Stimulated activated CD4-positive, alpha-beta T cell treated with anti-CD3 and anti-CD28 coated beads, Interleukin-1b, Interleukin-23, amount 100 ng/mL, for 1 hour (primary cell): ENCODE measurements at places on chromosomes 5 and 9.

DNA sequence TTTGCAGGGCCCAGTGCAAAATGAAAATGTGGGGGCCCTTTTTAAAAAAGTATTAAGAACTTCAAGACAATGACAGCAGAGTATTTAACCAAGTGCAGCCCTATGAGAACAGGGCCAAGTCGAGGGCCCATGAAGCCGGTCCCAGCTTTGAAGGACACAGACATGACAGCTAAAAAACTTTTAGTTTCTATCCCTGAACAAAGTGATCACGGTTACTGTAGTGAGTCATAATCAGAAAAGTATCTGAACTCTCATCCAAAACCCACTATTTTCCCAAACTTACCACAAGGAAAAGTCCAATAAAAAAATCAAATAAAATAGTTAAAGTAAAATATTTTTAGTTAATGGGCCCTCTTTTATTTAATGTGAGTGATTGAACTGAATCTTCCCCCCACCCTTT lies 126.0 kb downstream of the MEF2C start:
- DNase-seq, result no peak

DNA sequence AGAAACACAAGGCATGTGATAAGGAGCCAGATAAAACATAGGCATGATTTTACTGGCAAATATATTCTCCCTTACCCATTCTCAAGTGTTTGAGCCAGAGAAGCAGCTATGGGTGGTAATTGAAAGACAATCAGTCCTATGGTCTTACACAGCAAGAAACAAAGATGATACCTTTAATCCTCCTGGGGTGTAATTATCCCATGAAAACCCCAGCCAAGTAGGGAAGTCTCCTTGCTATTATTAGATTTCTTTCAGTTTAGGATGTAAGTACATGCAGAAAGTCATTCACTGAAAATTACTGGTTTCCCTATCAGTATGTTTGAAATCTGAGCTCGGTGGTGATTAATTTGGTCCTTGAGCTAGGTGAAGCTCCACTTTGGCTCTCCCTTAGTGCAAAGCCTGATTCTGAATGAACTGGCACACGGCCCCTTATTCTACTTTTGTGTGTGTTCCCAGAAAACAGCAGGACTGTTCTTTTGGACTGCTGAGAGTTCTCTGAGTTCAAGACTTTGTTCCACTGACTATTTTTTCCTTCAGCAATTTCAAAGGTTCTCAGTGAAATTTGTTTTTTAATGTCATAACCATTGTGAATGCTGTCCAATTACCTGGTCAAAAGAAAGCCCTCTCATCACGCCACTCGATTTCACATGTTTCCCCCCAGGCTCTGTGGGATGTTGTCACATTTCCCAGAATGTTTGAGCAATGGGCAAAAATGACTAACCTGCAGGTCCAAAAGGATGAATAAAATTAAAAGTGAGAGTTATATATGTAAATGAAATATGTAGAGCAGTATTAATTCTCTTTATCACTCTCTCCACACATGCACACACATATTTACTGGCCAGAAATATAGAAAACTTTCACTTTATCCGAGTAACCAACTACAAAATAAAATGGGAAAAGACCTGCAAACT lies 343.0 kb downstream of the RAB3C start:
- no peak for DNase-seq

- no peak for DNase-seq
Observed at GRCh38 chr5:133707629-133708028, 95.3 kb upstream of the FSTL4 start.

DNA sequence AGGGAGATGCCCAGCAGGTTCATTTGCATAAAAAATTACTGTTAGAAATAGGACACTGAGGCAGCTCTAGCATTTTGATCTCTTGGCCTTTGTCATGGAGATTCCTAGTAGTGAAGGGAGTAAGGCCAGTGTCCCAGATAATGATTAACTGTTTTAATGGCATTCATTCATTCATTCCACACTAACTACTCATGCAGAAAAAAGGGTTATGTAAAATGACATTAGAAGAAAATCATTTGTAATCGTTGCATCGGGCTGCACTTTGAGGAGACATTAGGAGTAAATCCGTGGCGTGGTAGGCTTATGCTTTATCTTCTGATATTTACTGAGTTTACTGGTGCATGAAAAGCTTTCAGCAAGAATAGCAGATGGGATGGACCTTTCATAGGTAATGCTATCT lies 82.6 kb upstream of the GRHPR start:
- DNase-seq, result no peak

DNA sequence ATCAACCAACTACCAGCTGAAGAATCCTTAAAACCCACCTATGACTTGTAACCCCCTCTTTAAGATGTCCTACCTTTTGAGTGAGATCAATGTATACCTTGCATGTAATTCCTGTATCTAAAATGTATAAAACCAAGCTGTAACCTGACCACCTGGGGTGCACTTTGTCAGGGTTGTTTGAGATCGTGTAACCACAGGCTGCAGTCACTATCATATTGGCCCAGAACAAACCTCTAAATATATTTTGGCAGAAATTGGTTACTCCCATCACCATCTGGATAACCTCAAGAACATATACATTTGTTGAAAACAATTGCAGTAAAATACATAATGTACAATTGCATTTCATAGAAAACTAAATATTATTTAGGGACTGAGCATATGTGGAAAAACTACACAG lies 8.4 kb downstream of the CARNMT1 start:
- no peak for DNase-seq

DNA sequence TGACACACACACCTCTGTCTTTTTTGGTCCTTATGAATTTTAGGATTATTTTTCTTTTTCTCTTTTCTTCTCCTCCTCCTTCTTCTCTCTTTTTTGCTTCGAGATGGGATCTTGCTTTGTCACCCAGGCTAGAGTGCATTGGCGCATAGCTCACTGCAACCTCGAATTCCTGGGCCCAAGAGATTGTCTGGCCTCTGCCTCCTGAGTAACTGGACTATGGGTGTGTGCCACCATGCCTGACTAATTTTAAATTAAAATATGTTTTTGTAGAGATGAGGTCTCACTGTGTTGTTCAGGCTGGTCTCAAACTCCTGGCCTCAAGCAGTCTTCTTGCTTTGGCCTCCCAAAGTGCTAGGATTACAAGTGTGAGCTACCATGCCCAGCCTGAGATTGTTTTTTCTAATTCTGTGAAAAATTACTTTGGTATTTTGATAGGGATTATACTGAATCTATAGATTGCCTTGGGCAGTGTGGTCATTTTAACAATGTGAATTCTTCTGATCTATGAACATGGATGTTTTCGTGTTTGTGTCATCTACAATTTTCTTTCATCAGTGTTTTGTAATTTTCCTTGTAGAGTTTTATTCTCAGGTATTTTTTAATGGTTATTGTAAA lies 7.7 kb downstream of the AHRR start:
- no peak for DNase-seq

GRCh38 chr5:87022415-87022814 lies 245.3 kb upstream of the RASA1 start:
- no peak for DNase-seq

- DNase-seq, result no peak
Observed at GRCh38 chr9:95047452-95048224, 269.9 kb downstream of the FANCC start.

DNA sequence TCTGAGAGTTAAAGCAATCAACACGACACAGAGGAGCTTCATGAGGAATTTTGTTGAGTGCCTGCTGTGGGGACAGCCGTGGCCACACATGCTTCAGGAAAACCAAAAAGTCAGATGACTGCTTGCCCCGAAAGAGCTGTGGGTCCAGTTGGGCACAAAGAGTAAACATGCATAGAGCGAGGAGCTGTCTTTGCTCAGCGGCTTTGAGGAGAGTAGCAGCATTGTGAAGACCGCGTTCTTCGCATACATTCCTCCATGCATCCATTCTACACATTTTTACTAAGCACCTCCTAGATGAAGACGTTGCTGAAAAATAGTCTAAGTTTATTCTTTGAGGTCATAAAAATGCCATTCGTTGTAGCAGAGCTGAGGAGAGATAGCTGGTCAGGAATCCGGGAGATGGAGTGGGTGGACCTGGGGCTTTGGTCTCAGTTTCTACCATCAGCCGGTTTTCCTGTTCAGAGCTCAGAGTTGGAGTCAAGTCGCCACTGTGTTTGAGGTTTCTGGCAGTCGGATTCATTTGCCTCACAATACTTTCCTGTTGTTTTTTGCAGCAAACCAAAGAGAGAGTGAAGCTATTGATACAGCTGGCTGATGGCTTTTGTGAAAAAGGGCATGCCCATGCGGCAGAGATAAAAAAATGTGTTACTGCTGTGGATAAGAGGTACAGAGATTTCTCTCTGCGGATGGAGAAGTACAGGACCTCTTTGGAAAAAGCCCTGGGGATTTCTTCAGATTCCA lies 194.5 kb upstream of the OTULINL start:
- DNase-seq, result no peak

DNA sequence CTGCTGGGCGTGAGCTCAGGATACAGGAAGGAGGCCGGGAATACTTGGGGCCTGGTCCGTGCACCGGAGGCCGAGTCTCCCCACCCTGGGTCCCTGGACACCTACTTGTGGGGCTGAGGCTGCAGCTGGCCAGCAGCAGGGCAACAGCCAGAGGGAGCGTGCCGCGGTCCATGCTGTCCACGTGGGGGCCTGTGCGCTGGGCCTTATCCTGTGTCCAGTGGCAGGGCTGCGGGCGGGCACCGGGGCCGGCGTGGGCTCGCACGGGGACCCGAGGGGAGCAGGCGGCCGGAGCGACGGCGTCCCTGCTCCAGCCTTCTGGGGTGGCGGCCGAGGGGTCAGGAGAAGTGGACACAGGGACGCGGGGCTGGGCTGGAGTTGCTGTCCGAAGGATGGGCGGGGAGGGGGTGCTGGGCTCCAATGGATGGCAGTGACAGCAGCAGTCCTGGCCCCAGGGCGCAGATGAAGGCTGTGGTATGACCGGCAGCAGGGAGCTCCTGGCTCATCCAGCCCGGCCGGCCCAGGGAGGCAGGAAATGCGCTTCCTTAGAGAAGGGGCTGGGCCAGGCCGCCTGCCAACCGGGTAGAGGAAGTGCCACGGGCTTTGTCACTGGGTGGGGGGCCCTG lies at the start of gene ENG:
Gene ENG (minus strand): TSS at position 475 of the 623 bp plus-strand sequence. CDS start 303 bp downstream, at position 172.
- DNase-seq, result no peak

GRCh38 chr5:9621379-9621903 lies 8.7 kb downstream of the TAS2R1 start:
- DNase-seq, result no peak

- DNase-seq, result no peak
Observed at GRCh38 chr9:113356686-113357292, 7.4 kb downstream of the BSPRY start.

- DNase-seq, result no peak
Observed at GRCh38 chr9:10396615-10397014, 216.2 kb downstream of the PTPRD start.

DNA sequence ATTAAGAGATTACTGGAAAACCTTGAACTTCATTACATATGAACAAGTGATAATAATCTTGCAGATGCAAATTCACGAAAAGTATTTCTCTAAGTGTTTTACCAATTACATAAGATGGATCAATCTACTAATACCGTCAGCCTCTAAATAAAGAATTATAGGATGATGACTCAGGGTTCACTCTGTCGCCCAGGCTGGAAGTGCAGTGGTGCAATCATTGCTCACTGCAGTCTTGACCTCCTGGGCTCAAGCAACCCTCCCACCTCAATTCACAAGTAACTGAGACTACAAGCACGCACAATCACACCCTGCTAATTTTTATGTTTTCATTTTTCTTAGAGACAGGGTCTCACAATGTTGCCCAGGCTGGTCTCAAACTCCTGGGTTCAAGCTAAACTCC lies 56.1 kb downstream of the CHD1 start:
- no peak for DNase-seq

- no peak for DNase-seq
Observed at GRCh38 chr9:129895376-129896268, 60.4 kb downstream of the USP20 start.

- DNase-seq, result no peak
Observed at GRCh38 chr9:35859310-35859989, 10.8 kb downstream of the OR13J1 start.

- no peak for DNase-seq
Observed at GRCh38 chr9:121651295-121652020, at the start of gene DAB2IP. DAB2IP (plus strand) TSS chr9:121651634; CDS start chr9:121651776, 142 bp downstream.

- DNase-seq, result no peak
Observed at GRCh38 chr5:9350301-9350797, 195.5 kb downstream of the SEMA5A start.

GRCh38 chr9:111438541-111439235 lies 45.5 kb downstream of the ECPAS start:
- no peak for DNase-seq

DNA sequence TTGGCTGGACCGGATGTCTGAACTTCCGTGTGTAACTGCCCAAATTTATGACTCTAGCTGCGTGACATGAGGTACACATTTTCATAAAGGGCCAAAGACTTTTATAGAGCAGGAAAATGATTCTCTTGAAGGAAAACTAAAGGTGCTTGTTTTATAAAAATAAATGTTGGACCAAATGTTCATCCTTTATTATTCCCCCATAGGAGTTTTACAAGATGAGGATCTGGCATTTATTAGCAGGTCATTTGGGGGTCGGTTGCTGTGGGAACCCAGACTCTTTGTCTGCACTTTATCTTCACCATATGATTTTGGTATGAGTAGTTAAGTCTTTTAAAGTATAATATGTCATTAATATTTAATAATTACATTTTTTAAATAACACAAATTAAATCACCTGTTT lies 571.2 kb downstream of the EFNA5 start:
- DNase-seq, result no peak

DNA sequence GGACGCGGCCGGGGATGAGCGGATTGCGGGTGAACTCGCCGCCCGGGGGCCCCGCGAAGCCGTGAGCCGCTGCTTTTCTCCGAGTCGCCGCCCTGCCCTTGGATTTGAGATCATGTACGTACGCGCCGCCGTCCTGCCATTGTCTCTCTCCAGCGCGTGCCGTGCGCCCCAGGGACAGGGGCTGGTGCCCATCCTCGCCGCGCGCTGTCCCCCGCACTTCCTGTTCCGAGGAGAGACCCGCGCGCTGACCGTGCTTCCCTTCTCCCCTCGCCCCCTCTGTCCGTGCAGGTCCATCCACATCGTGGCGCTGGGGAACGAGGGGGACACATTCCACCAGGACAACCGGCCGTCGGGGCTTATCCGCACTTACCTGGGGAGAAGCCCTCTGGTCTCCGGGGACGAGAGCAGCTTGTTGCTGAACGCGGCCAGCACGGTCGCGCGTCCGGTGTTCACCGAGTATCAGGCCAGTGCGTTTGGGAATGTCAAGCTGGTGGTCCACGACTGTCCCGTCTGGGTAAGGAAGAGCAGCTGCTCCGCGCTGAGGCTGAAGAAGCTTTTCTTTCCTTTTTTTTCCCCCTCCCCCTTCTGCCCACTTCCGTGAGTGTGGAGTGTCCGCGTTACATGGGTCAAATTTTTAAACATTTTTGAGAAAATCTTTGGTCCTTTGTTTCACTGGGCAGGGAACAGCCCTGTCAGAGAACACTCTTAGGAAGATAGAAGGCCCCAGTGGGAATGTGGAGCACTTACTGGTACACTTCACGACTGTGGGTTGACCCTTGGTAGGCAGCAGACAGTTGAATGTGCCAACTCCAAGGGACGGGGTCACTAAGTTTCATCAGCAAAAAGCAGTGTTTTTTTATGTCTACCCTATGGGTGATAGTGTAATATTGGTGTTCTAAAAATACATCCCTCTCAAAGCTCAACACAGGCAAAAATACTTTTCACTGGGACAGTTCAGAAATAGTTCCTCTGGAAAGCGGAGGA lies 727 bp downstream of the RHOBTB3 start:
- no peak for DNase-seq

GRCh38 chr5:176500511-176500910 lies 36.7 kb downstream of the RNF44 start:
- DNase-seq, result no peak

GRCh38 chr5:123690821-123691220 lies 178.8 kb downstream of the CSNK1G3 start:
- no peak for DNase-seq
